ENCODE measurements at places on chromosomes 7 and 10. TPM values are rescaled to one million over a fixed set of nuclear protein-coding genes. Genes with fewer than 3 reads are reported as not detected.

Gene PNLIPRP1
- total RNA-seq, result not detected

Gene AKAP9
- 14.8 TPM for total RNA-seq

Gene GRID1
- 0.35 TPM for total RNA-seq

Gene UBE2D4
- 11.7 TPM for total RNA-seq

Gene CH25H
- total RNA-seq, result 0.09 TPM

Gene ARMS2
- total RNA-seq, result not detected

Gene ACSL5
- 0.21 TPM for total RNA-seq

Gene GIMAP5
- total RNA-seq, result not detected

Data from A549 treated with CpdA at 1 μM for 4 hours (cell line).